Pulmonary artery endothelial cell (primary cell): ENCODE measurements at places on chromosomes 3 and 15.

DNA sequence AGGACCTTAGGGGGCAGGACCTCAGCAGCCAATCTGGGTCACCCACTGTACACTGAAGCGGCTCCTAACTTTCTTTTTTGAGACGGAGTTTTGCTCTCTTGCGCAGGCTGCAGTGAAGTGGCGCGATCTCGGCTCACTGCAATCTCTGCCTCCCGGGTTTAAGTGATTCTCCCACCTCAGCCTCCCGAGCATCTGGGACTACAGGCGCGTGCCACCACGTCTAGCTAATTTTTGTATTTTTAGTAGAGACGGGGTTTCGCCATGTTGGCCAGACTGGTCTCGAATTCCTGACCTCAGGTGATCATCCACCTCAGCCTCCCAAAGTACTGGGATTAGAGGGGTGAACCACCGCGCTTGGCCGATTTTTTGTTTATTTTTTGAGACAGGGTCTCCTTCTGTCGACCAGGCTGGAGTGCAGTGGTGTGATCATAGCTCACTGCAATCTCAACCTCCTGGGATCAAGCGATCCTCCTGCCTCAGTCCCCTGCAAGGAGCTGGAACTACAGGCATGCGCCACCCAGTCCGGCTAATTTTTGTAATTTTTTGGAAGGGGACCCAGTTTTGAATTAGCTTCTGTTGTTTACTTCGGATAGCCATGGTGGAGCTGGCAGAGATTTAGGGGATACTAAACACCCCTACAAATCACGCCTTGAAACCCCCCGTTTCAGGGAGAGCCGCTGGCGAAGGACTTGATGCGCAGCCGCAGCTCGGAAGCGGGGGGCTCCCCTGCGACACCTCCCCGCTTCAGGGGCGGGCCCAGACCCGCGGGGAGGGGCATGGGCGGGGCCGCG lies 1.5 kb upstream of the CLK3 start:
- DNase-seq = no peak

DNA sequence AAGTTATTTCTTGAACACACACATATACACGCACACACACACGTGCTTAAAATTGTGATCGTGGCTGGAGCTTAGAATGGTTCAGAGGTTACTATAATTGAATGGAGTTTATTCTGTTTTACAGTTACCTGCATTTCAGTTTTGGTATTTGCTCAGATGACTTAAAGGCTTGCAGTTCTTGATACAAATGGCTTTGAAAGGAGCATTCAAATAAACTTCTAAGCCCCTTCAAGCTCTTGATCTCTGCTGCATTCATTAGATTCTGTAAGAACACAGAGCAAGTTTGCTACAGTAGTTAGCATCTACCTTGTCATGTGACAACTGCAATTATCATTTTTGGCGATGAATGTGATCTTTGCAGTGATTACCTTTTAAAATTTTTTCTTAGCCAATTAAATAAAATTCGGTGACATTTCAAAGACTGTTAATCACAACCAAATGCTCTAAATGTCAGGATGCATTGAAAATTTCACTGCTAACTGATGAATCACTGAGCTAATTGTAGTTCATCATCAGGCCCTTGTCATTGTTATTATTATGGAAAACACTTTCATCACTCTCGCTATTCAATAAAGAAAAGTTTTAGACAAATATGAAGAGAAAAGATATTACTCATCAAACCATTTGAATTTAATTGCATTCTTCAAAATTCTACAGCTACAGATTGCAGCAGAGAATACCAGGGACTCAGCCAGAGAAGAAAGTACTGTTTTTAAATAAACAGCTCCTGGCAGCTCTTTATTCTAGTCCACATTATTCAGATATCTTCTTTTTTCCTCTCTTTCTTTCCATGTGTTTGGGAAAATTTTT lies 296.1 kb downstream of the LRTM1 start:
- DNase-seq = no peak

GRCh38 chr3:35773417-35773816 lies 134.1 kb downstream of the ARPP21 start:
- DNase-seq = no peak

DNA sequence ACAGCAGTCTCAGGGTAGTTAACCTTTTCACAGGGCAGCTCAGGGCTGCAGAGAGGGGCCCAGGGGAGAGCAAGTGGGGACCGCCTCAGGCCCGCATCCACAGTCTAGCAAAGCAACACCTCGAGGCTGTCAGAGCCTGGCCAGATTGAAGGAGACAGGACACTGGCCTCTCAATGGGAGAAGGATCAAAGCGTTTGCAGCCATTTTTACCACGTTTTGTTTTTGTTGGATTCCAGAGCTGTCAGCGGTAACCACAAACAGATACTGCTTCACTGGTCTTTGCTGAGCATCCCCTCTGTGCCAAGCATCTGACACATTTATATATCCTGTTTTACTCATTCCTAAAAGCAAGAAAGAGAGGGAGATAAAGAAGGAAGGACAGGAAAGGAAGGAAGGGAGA lies 153.8 kb downstream of the SHQ1 start:
- DNase-seq = no peak

GRCh38 chr15:36959746-36960145 lies 140.6 kb downstream of the MEIS2 start:
- no peak for DNase-seq

DNA sequence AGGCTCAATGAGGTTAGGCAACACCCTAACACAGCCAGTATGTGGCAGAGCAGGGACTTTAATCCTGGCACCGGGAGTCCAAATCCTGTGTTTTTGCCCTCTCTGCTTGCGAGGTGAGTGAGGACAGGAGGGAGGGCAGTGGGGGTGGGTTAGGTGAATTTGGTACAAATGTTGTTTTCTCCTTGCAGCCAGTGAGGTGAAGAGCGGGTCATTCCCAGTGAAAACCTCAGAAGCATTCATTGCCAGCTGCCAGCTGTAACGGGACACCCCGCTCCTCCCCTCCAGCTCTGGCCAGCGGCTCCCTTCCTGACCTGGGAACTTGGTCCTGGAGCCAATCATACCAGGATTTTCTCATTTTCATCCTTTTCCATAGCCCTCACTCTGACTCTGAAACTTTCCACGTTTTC lies 45.7 kb upstream of the RAB6B start:
- no peak for DNase-seq

DNA sequence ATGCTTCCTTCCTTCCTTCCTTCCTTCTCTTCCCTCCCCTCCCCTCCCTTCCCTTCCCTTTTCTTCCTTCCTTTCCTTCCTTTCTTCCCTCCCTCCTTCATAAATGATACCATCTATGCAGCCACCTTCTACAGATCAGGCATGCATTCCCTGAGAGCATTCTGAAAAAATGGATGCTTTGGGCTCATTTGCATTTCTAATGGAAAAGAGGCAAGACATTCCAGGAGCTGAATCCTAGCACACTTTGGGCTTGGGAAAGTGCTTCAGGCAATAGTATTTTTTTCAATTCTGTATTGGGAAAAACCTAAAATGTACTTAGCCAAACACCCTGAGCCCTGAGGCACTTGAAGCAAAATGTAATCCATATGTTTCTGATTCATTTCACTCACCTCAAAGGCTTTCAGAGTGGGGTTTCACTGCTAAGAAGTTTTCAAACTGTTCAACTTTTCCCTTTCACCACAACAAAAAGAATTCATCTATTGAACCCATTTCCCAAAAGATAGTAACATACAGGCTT lies 220.1 kb upstream of the RORA start:
- DNase-seq = no peak

DNA sequence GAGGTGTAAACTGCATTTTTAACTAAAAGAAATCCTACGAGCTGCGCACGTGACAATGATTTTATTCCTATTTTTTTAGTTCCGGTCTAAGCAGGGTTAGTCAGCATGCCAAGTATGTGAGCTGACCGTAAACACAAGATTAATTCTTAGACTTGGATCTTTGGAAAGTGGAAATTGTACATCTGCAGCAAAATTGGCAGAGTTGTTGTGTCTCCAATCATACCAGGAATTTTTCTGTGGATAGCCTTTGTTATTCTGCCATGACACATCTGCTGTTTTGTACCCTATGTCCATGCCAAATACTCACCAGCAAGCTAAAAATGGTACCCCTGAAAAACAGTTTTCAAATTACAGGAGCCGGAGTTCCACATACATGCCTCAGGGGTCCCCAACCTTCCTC lies 562.5 kb downstream of the UNC13C start:
- no peak for DNase-seq

- DNase-seq = no peak
These were observed 26.1 kb downstream of the SKIL start for GRCh38 chr3:170383567-170383966.

DNA sequence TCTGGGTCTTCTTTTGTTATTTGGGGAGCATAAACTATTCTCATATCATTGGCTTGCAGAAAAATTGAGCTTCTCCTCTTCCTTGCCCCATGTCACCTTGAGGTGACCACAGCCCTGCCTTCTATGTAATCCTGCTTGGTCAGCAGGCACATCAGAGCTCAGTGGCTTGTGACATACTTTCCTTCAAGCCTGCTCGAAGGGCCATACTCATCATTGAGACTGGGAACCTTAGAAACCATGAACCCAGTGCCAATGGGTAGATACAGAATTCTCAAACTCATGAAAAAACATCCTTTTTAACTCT lies 3.7 kb upstream of the CCR2 start:
- DNase-seq = no peak

DNA sequence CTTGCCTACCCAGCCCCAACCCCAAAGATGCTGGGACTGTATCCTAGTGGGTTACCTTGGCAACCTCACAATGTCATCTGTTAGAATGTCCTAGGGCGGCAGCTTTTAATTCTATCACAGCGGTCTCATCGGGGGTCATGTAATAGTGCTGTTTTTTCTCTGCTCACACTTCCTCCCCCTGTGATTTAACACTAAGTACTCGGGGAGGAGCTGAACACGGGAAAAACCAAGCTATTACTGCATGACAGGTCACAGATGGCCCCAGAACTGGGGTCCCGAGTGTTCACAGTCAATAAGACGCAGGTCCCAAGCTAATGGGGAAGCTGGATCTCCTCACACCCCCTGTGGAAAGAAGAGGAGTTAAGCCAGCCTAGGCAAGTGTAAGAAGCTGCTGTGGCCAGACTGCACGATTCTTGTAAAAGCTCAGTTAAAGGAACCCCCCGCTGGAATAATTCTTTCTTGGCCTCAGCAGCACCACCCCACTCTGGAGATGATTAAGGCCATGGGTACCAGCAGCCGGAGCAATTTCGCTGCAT lies 2.5 kb upstream of the RFTN1 start:
- DNase-seq = no peak
